Adipocyte (in vitro differentiated cells): ENCODE measurements at places on chromosomes 11 and 22.
A peak's percentile ranks its signal among the peaks of the same experiment; 100 is the strongest.

DNA sequence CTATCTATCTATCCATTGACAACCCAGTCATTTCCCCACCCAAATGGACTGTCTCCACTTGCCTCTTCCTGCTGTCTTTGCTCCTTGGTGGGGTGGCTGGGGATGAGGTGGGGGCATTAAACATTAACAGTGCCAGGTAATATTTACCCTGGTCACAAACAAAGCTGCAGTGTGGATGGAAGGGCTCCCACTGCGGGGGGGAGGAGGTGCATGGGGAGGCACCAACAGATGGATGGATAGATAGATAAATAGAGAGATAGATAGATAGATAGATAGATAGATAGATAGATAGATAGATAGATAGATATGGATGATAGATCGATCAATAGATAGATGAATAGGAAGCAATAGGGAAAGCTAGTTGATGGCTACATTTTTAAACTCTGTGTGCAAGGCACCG, 2.3 kb upstream of the FXYD2 start:
- DNase-seq = no peak

DNA sequence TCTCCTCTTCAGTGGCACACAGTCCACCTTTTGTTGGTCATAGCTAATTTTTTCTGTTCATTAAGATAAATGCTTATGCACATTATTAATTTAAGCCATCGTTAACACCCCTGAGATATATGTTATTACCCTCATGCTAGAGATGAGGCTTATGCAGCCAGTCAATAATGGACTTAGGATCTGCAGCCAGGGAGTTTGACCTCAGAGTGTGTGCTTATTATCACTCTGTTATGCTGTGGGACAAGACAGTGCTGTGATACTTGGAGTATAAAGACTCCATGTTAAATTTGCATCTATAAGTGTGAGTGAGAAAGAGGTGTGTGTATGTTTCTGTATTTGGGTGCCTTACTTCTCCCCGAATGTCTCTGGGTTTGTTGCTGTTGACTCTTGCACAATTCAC, 969.3 kb downstream of the OPCML start:
- no peak for DNase-seq

DNA sequence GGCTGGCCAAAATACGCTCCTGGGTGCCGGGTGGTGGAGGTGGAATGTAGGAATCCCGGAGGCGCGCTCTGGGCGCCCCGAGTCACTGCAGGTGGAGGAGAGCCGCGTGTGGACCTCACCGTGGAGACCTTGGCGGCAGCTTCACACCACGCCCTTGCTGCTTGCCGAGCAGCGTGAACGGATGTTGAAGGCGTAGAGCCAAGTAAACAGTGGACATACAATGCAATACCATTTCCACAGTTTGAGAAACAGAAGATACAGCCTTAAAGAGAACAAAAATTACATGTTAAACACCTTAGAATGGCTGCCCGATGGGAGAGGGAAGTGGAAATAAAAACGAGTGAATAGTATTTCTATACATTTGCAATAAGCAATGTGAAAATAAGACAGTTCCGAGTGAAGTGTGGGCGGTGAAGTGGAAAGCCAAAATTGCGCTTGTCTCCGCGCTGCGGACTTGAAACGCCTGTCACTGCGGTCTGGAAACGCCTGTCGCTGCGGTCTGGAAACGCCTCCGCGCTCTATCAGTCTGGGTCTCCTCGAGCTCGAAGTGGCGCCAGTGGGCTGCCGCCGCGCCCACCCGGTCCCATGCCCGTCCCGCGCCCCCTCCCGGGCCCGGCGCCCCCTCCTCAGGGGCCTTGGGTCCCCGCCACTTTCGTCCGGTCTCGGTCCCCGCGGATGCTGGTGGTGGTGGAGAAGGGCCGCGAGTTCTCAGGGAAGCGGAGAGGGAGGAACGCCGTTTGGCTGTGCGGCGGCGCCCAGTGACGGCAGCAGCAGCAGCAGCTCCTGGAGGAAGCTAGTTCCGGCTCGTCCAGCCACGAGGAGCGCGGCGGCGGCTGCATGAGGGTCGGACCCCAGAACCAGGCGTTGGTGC, 1.6 kb downstream of the NCR3LG1 start:
- peak; percentile 89 for DNase-seq

DNA sequence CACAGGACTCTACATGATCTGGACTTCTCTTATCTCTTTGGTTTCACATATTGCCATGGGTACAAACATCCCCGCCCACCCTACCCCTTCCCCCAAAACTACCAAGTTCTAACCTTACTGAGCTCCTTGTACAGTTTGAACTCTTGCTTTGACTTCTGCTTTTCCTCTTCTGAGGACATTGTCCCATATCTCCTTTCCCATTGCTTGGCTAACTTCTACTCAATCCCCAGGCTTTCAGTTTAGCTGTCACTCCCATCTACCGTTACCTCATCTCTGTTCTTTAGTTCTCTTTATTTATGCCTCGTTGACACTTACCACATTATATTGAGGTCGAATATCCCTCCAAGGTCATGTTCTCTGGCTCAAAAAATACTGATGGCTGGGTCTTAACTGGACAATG, 393.5 kb upstream of the CADM1 start:
- DNase-seq = no peak

- DNase-seq = no peak
Observed at GRCh38 chr11:14251754-14252153, 107.2 kb downstream of the RRAS2 start.

GRCh38 chr11:33687733-33688479, 12.7 kb downstream of the C11orf91 start:
- DNase-seq = peak; percentile 86

DNA sequence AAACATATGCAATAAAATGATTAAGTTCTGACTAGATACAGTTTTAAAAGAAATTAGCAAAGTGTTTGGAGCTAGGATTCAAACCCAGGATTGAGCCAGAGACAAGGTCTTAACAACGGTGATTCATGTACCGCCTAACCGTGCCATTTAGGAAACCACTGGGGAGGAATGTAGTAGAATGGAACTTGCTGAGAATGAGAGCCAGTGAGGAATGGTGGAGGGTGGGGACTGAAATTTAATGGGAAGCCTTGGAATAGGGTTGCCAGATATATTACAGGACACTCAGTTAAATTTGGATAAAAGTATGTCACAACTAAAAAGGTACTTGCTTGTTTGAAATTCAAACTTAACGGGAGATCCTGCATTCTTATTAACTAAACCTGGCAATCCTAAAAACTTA, 30.4 kb upstream of the TMEM86A start:
- no peak for DNase-seq

GRCh38 chr22:45631140-45631840, 40.3 kb upstream of the ATXN10 start:
- DNase-seq = no peak
